Activated naive CD8-positive, alpha-beta T cell treated with anti-CD3 and anti-CD28 coated beads, Interleukin-2, amount 10 ng/mL, durations not matched to agents 7 days and 5 days (primary cell): ENCODE measurements at places on chromosomes 3 and 15. TPM values are rescaled to one million over a fixed set of nuclear protein-coding genes. Genes with fewer than 3 reads are reported as not detected.

Gene SI
- total RNA-seq = not detected

Gene MYRIP
- not detected for total RNA-seq

Gene WDR72
- not detected for total RNA-seq

DNA sequence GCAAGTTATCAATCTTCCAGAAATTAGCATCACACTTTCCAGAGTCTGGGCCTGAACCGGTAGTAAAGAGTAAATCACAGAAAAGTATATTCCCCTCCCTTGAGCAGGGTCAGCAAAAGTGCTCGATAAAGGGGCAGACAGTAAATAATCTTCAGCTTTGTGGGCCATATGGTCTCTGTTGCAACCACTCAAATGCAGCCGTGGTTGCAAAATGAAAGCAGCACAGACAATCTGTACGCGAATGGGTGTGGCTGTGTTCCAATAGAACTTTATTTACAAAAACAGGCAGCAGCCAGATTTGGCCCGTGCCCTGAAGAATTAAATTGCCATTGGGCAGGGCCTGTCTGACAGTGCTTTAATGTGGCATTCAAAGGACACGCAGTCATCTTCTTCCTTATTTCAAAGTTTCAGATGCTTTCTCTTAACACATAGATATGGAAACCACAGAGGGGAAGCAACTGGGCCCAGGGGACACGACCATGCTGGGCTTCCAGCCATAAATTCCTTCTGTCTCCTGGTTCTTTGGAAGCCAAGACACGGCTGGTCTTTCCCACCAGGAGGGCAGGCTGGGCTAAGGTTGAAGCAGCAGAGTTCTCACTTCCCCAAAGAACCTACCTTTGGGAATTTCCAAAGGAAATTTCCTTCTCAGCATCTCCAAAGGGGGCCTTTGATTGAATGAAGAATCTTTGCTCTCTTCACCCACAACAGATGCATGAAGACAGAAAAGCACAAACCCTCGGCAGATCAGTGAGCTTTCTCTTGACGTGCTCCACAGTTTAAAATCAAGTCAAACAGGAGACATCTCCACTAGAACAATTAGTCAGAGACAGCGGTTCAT is 489.8 kb upstream of the PROK2 start:
- no peak for DNase-seq

GRCh38 chr3:192931825-192932224 is 14.2 kb upstream of the MB21D2 start:
- no peak for DNase-seq
